Left ventricle myocardium inferior (tissue), 1 donor: ENCODE measurements at places on chromosomes 2 and 18. TPM values are rescaled to one million over a fixed set of nuclear protein-coding genes. Genes with fewer than 3 reads are reported as not detected.

The TMEFF2 gene
- 0.16 TPM for total RNA-seq

GRCh38 chr2:54560146-54560881, 104.2 kb downstream of the SPTBN1 start:
- DNase-seq = no peak
- H3K36me3 ChIP-seq = peaks cover 4% of the 10 kb centered on the region
- H3K27ac ChIP-seq = peak overlapping the region; percentile 89
- peaks cover 99% of the 10 kb centered on the region for H3K4me1 ChIP-seq
- H3K4me3 ChIP-seq = peak overlapping the region; percentile 66

The PROKR1 gene
- total RNA-seq = not detected

DNA sequence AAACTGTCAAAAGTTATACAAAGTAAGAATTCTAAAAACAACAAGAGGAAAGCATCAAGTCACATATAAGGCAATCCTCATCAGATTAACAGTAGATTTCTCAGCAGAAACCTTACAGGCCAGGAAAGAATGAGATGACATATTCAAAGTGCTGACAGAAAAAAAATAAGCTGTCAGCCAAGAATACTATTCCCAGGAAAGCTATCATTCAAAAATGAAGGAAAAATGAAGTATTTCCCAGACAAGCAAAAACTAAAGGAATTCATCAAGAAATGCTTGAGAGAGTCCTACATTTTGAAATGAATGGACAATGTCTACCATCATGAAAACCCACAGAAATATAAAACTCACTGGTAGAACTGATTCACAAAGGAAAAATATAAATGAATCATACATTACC, 268.9 kb upstream of the OSR1 start:
- H3K4me3 ChIP-seq = no peak overlapping the region
- H3K4me1 ChIP-seq = peaks cover 8% of the 10 kb centered on the region

GRCh38 chr2:220892018-220892634, 680.0 kb downstream of the EPHA4 start:
- no peak overlapping the region for H3K27ac ChIP-seq
- no peak for DNase-seq
- H3K4me3 ChIP-seq = no peak overlapping the region
- no peaks in the 10 kb centered on the region for H3K27me3 ChIP-seq
- no peaks in the 10 kb centered on the region for H3K36me3 ChIP-seq

DNA sequence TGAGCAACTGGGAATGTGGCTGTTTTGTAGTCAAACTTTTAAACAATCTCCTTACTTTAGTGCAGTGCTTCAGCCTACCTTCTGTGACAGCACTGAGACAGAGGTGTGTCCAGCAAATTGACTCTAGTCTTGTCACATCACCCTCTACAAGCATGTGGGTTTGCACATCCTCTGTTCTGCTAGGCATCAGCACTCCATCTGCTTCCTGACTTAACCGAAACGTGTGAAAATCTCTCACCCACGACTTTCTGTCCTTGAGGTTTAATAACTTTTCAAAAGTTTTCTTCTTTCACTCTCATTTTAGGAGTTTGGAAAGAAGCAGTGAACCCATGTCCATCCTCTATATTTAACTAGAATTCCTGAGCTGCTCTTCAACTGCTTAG, 42.6 kb downstream of the TTR start:
- H3K36me3 ChIP-seq = peaks cover 4% of the 10 kb centered on the region
- no peak for DNase-seq
- no peak overlapping the region for H3K27ac ChIP-seq
- no peaks in the 10 kb centered on the region for H3K27me3 ChIP-seq
- H3K4me3 ChIP-seq = no peak overlapping the region

DNA sequence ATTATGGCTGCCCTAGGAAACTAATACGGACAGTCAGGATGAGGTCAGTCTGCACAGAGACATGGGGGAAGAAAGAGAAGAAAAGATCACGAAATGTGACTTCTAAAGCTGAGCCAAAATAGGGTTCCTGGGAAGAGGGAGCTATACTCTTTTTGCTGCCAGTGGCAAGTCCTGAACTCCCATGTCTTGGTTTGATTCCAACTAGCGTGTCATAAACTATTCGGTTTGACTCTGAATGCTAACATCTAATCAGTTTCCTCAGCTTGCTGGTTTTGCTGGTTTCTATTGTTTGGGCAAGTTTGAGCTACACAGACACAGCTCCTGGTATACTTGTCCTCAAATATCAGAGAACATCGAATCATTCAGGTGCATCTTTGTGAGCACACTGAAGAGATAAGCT, 80.5 kb upstream of the CYP1B1 start:
- DNase-seq = no peak
- peak overlapping the region; percentile 9 for H3K27ac ChIP-seq
- H3K36me3 ChIP-seq = no peaks in the 10 kb centered on the region

DNA sequence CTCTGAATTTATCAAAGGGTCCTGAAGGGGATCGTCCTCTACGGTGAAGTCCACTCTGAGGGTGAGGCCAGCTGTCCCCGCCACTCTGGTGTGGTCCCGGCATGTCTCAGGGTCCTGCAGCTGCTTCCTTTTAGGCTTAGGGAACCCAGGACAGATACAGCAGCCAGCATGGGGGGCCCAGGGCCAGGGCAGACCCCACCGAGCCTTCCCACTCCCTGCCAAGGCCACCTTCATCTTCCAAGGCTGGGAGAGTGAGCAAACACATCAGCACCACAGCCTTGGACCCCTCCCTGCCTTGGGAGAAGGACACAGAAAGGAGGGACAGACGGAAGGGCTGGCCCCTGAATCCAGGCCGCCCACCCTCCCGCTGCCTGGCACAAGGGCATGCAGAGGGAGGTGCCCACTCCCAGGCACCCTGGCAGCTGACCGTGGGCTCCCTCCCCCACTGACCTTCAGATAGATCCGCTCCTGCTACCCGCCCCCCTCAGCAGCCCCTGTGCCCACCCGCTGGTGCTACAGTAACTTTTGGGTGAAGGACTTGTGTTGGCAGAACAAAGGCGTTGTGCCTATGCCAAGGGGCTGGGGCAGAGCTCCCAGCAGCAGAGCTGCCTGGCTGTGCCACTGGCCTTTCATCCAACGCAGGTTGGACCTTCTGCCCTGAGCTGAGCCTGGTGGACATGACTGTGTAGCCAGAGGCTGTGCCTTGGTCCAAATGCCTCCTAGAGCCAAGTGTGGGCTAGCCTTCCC, 7.6 kb downstream of the CYP26B1 start:
- H3K4me1 ChIP-seq = peaks cover 55% of the 10 kb centered on the region
- H3K27me3 ChIP-seq = peaks cover 12% of the 10 kb centered on the region
- DNase-seq = peak; percentile 9
- H3K27ac ChIP-seq = no peak overlapping the region
- no peaks in the 10 kb centered on the region for H3K36me3 ChIP-seq
- H3K4me3 ChIP-seq = no peak overlapping the region

The RESP18 gene
- total RNA-seq = not detected

GRCh38 chr18:10336749-10337350, 117.6 kb upstream of the APCDD1 start:
- H3K36me3 ChIP-seq = no peaks in the 10 kb centered on the region
- H3K27me3 ChIP-seq = no peaks in the 10 kb centered on the region
- H3K4me1 ChIP-seq = no peaks in the 10 kb centered on the region
- DNase-seq = no peak
- H3K27ac ChIP-seq = no peak overlapping the region

DNA sequence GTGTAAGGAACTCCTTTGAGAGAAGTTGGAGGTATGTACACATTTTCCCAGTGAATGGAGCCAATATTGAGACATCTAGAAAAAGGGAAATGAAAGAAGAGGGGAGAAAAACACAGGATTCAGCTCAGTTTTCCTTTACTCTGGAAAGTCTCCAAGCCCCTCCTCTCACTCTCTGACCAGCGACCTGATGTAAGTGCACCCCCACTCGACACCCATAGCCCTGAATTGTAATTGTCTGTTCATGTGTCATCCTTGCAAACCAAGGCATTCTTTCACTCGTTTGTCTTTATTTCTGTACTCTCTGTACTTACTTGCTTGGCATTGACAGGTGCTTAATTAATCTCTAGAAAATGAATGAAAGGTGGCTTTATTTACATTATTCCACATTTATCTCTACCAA, 55.7 kb upstream of the CTAGE1 start:
- H3K4me1 ChIP-seq = peaks cover 45% of the 10 kb centered on the region
- H3K27me3 ChIP-seq = no peaks in the 10 kb centered on the region
- no peak overlapping the region for H3K4me3 ChIP-seq
- H3K27ac ChIP-seq = peak overlapping the region; percentile 96

The LRP2 gene
- total RNA-seq = 0.05 TPM

- no peaks in the 10 kb centered on the region for H3K27me3 ChIP-seq
- H3K4me1 ChIP-seq = no peaks in the 10 kb centered on the region
- H3K4me3 ChIP-seq = no peak overlapping the region
Measured at GRCh38 chr18:6013171-6013810, 118.0 kb upstream of the TMEM200C start.

The NEUROD1 gene
- total RNA-seq = not detected

- H3K27me3 ChIP-seq = no peaks in the 10 kb centered on the region
- H3K4me1 ChIP-seq = peaks cover 8% of the 10 kb centered on the region
- H3K36me3 ChIP-seq = peaks cover 75% of the 10 kb centered on the region
- no peak overlapping the region for H3K4me3 ChIP-seq
- no peak for DNase-seq
Measured at GRCh38 chr2:15610430-15610952, 18.8 kb downstream of the DDX1 start.

The MBD2 gene
- 43.7 TPM for total RNA-seq

DNA sequence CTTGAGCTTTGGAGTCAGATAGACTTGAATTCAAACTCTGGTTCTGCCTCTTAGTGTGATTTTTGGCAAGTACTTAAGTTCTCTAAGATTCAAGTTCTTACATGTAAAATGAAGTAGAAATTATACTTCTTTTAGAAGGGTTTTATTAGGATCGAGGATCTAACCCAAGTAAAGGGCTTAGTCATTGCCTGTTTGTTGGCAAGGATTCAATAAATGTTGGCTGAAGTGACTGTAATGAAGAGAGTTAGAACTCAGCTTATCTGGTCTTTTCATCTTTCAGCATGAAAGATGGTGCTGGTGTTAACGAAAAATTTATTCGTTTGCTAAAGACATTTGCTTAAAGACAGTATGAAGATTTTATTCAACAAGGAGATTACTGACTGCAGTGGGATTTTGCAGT, 315.9 kb upstream of the THUMPD2 start:
- DNase-seq = no peak
- no peaks in the 10 kb centered on the region for H3K27me3 ChIP-seq
- H3K36me3 ChIP-seq = no peaks in the 10 kb centered on the region
- H3K4me1 ChIP-seq = peaks cover 34% of the 10 kb centered on the region
- H3K27ac ChIP-seq = peak overlapping the region; percentile 54
- no peak overlapping the region for H3K4me3 ChIP-seq

GRCh38 chr2:78070693-78071092, 548.5 kb upstream of the LRRTM4 start:
- no peaks in the 10 kb centered on the region for H3K36me3 ChIP-seq
- no peak for DNase-seq
- H3K4me1 ChIP-seq = no peaks in the 10 kb centered on the region
- H3K27ac ChIP-seq = no peak overlapping the region
- H3K27me3 ChIP-seq = no peaks in the 10 kb centered on the region
